Progenitor cell of endocrine pancreas (in vitro differentiated cells): ENCODE measurements at places on chromosomes 3 and 15. TPM values are rescaled to one million over a fixed set of nuclear protein-coding genes. Genes with fewer than 3 reads are reported as not detected.

DNA sequence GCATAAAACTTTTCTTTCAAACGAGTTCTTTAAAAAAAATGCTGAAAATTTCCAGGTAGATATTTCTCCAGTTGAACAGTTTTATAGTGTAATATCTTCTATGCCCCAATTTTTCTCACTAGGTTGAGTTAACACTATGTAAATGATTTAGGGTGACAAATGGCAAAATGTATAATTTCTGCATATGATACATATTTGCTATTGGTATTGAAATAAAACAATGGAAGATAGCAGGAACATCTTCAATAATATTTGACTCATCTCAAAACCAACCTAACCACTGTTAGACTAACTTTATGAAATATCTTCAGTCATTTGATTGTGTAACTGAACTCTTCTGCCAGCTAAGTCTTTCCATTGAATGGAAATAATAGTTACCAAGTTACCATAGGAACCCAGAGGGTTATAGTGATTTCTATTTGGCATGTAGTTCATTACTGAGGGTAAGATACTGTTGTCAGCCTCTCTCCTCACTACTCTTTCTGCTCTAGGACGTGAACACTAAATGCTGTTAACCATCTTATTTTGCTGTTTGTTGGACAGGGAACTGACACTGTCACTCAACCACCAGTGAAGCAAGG lies 824.7 kb upstream of the NECTIN3 start:
- no peak overlapping the region for H3K4me3 ChIP-seq
- no peaks in the 10 kb centered on the region for H3K4me1 ChIP-seq
- DNase-seq = no peak

Gene TUSC7
- total RNA-seq = not detected in 2 replicates

DNA sequence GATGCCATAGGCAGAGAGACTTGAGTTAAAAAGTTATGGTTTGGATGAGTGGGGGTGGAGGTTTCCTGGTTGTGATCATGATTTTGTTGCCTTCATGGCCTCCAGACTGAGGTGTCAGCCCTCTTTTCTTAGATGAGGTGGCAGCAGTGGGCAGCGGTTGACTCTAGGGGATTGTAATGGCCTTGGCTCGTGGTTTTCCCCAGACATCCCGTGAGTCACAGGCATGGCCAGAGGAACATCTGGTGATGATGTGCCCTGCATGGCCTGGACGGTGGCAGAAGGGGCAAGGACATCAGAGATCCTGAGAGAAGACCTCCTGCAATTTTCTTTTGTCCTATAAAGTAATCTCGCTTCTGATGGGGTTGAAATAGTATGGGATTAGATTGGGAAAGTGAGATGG lies 12.4 kb downstream of the RETNLB start:
- DNase-seq = no peak
- H3K27ac ChIP-seq = no peak overlapping the region
- H3K4me1 ChIP-seq = no peaks in the 10 kb centered on the region
- no peaks in the 10 kb centered on the region for H3K36me3 ChIP-seq
- H3K27me3 ChIP-seq = no peaks in the 10 kb centered on the region

DNA sequence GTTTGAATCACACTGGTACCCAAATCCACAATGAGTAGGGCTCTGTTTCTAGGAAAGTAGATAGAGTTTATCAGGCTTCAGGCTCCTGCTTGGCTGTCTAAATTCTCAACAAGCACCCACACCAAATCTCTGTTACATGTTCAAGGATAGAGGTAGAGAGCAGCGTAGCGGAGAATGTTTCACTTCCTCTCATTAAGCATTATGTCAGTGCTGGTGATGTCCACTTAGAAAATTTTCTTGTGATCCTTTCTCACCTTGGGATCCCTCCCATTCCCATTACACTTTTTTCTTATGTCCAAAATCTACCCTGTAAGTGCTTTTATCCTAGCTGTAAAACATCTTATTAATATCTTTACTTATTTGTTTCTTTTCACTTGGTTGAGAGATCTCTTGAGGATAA lies 34.7 kb upstream of the GCSAM start:
- DNase-seq = no peak
- no peaks in the 10 kb centered on the region for H3K27me3 ChIP-seq
- peaks cover 2% of the 10 kb centered on the region for H3K36me3 ChIP-seq
- H3K4me1 ChIP-seq = no peaks in the 10 kb centered on the region
- H3K4me3 ChIP-seq = no peak overlapping the region
- H3K27ac ChIP-seq = no peak overlapping the region

Gene IL5RA
- 0.11 TPM in 1 of 2 replicates, not detected in the other for total RNA-seq

GRCh38 chr3:155339052-155339451 lies 45.6 kb upstream of the STRIT1 start:
- no peaks in the 10 kb centered on the region for H3K27me3 ChIP-seq
- no peak overlapping the region for H3K27ac ChIP-seq
- peaks cover 7% of the 10 kb centered on the region for H3K4me1 ChIP-seq

DNA sequence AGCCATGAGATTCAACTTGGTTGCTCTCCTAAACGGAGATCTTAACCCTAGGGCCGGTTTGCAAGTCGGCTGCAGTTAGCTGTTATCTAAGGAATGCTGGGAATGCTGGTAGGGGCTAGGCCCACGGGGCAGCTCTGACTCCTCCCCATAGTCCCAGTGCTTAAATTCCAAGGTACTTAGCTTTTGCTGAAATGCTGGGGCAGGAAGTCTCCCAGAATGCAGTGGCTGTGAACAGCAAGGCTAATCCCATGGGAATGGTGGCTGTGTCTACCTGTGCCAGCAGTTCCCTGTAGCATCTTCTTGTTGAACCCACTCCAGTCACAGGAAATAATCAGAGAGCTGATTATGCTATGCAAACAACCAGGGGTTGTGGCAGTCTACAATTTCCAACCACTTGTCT lies 102.5 kb upstream of the TJP1 start:
- H3K4me3 ChIP-seq = no peak overlapping the region
- H3K27ac ChIP-seq = peak overlapping the region; percentile 97
- no peaks in the 10 kb centered on the region for H3K36me3 ChIP-seq
- peaks cover 3% of the 10 kb centered on the region for H3K27me3 ChIP-seq
- peak; percentile 48 for DNase-seq

Gene SLC15A2
- total RNA-seq = 4.2 and 7.1 TPM in 2 replicates

Gene RARB
- 26.3 and 30.0 TPM in 2 replicates for total RNA-seq

- DNase-seq = no peak
- H3K27me3 ChIP-seq = no peaks in the 10 kb centered on the region
- H3K36me3 ChIP-seq = peaks cover 10% of the 10 kb centered on the region
Observed at GRCh38 chr15:64111679-64112050, 15.9 kb downstream of the SNX1 start.

DNA sequence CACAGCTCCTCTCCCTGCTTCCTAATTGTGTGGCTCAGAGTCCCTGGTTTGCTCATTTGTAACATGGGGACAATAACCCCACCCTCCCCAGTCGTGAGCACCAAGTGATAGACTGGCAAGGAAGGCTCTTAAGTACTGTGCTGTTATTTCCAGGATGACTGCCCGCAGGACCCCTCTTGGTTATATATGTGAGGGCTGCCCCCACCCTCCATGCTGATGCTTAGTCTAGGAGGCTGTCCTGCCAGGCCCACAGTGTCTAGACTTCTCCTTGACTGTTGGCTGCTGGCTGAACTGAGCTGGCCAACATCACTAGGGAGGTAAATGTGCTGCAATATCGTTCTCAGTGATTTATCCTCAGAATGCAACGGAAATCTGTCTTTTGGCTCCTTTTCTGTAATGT lies 45.1 kb downstream of the RAB11A start:
- H3K4me3 ChIP-seq = no peak overlapping the region
- H3K27ac ChIP-seq = no peak overlapping the region
- peaks cover 2% of the 10 kb centered on the region for H3K4me1 ChIP-seq
- DNase-seq = no peak

DNA sequence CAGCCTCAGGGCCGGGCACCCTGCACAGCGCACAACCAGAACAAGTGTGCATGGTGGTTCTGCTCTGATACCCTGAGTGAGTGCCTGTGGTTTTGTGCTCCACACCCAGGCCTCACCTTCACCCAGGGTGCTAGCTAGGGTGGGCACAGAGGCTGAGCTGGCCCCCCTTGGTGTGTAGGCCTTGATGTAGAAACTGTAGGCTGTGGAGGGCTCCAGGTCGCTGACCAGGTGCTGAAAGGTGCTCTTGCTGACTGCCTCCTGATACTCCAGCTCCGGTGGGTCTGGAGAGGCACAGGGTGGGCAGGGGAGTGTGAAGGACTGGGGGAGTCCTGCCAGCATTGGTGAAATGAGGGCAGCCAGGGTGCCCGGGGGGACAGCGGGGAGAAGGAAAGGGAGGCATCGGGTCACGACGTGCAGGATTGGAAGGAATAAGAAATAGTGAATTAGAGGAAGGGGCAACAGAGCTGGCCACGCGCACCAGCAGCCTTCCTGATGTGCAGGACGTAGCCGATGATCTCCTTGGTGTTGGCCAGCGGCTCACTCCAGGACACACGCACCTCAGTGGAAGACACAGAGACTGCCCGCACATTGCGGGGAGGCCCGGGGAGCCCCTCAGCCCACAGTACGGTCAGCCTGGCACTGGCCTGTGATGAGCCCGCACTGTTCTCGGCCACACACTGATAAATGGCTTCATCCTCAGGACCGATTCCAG lies 26.6 kb downstream of the RNU5B-1 start:
- H3K27me3 ChIP-seq = no peaks in the 10 kb centered on the region
- peaks cover 18% of the 10 kb centered on the region for H3K36me3 ChIP-seq
- no peak overlapping the region for H3K4me3 ChIP-seq
- peaks cover 10% of the 10 kb centered on the region for H3K4me1 ChIP-seq

DNA sequence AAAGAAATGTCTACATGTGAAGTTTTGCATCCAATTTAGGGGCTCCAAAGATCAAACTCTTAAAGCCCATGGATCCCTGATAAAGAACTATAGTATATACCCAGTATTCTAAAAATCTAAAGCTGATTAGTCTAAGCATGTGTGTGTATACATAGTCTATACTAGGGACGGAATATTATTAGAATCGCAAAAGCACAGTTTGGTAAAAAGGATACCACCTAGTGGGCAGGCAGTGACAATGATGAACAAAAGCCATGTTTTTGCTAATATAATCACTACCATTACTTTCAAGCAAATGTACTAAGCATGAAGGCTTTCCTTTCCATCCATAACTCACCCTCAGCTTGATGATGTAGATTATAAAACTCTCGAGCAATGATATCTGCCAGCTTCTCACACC lies 16.5 kb downstream of the POLQ start:
- no peak overlapping the region for H3K4me3 ChIP-seq
- DNase-seq = no peak
- H3K36me3 ChIP-seq = peaks cover 11% of the 10 kb centered on the region
- no peaks in the 10 kb centered on the region for H3K4me1 ChIP-seq
- H3K27ac ChIP-seq = no peak overlapping the region
- no peaks in the 10 kb centered on the region for H3K27me3 ChIP-seq

- H3K27ac ChIP-seq = no peak overlapping the region
- no peaks in the 10 kb centered on the region for H3K27me3 ChIP-seq
- no peak for DNase-seq
- peaks cover 74% of the 10 kb centered on the region for H3K4me1 ChIP-seq
Observed at GRCh38 chr3:71454512-71455403, 128.8 kb downstream of the FOXP1 start.

Gene LRRC58
- 14.0 and 15.5 TPM in 2 replicates for total RNA-seq

DNA sequence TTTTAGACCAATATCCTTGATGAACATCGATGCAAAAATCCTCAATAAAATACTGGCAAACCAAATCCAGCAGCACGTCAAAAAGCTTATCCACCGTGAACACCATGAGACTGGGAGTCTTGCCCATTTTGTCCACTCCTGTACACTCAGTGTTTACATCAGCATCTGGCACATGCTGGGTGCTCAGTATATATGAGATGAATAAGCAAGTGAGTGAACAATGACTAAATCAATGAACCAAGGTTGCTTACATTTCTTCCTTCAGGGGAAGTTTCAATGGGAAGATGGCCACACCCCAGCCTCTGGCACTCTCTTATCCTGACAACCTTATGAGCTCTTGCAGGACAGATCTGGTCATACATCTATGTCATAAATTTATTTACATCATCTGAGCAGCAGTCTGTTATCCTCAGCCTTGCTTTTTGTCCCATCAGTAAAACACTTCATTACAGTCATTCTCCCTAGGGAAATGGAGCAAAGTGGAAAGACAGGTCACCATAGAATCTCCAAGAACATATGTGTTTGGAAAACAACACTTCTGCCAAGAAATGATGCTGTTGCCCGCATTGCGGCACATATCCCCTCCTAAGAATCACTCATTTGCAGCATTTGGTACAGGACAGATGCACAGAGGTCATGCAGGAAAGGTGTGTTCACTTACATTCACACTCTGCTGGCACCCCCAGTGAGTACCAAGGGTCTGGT lies 171.8 kb upstream of the EIF1B start:
- DNase-seq = no peak
- no peak overlapping the region for H3K27ac ChIP-seq
- no peaks in the 10 kb centered on the region for H3K4me1 ChIP-seq
- no peaks in the 10 kb centered on the region for H3K27me3 ChIP-seq

DNA sequence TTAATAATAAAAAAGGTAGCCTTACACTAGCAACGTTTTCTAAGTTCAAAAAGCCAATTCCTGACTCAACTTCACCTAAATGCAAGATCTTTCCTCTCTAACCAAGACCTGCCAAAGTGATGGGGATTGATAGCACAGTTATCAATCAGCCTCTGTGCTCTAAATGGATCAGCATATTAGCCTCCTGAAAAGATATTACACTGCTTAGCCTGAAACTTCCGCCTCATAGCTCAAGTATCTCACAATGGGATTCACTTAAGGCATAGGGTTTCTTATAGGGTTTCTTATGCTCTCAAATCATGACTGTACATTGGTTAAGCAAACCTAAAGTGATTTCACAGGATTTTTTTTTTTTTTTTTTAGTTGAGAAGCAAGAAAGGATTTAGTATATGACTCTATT lies 436 bp upstream of the SLC9A9 start:
- no peaks in the 10 kb centered on the region for H3K36me3 ChIP-seq
- no peak overlapping the region for H3K4me3 ChIP-seq
- no peak overlapping the region for H3K27ac ChIP-seq
- no peak for DNase-seq
- H3K27me3 ChIP-seq = peaks cover 6% of the 10 kb centered on the region

DNA sequence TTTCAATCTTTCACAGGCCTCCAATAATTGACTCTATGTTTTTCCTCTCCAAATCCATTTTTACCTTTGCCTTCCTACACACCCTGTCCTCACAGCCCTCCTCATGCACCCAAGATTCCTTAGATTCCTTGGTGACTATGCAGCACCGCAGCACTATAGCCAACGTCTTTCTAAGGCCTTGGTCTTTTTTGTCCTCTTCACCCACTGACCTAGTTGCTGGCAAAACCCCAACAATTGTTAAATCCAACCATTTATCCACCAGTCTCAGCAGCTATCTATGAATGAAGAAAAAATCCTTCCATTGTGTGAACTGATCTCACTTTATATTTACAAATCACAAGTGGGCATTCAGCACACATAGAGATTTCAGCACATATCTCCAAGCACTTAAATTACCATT lies 203.9 kb downstream of the VGLL3 start:
- no peaks in the 10 kb centered on the region for H3K27me3 ChIP-seq
- no peak for DNase-seq
- H3K36me3 ChIP-seq = no peaks in the 10 kb centered on the region
- H3K27ac ChIP-seq = no peak overlapping the region
